ENCODE measurements at places on chromosomes 5 and 9.

DNA sequence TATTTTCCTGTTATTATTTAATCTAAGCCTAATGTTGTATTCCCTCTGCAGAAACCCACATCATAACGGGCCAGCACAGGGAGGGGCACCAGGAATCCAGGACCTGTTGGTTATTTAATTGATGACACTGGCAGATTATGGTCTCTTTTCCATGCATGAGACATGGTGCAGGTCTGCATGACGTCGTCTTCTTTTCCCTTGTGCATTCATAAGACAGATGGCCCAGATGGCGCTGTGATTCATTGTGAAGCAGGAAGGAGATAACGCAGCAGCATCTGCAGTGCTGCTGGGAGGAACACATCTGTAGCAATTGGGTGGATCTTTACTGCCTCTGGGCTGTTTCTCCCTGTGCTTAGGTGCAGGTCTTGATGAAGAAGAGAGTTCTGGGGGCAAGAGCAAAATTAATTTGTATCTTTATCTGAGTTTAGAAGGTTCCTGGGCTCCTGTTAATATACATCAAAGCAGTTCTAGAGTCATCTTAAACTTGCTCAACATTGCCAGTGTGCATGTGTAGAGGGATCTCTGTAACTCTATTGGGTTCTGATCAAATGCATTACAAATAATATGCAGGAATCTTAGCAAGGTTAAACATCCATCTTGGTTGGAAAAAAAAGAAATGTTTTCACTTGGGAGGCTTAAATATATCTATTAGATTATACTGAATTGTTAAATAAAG, 176.1 kb downstream of the PCSK1 start:
- no peak for DNase-seq

DNA sequence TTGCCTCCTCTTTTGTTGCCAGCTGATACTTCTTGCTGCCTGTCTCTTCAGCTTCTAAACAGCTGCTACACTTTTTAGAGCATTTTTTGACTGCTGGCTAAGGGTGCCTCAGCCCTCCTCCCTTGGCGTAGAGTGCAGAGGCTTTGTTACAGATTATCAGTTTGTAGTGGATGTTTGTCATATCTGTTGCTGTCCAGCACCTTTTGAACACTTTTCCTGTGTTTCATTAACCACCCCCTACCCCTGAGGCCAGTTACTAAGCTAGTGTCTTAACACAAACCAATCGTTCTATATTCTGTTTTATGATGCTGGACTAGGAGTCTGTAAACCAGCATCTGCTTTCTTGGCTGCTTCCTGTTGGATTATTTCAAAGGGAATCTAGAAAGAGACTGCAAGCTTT, 441.5 kb downstream of the DNAH5 start:
- no peak for DNase-seq

- DNase-seq, result peak; percentile 95
Measured at GRCh38 chr9:131727184-131727759, 12.6 kb downstream of the RAPGEF1 start.

DNA sequence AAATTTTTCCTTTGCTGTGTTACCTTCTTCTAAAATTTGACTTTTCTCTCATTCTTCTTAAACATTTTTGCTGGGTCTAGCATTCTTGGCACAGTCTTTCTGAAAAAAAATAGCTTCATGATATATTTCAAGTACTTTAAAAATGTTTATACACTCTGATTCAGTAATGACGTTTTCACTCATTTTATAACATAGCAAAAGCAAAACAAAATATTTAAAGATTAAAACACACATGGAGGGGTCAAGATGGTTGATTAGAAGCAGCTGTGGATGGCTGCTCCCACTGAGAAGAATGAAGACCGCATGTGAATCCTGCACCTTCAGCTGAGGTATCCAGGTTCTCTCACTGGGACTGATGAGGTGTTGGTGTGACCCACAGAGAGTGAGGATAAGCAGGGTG, 188.2 kb downstream of the SGCD start:
- DNase-seq, result no peak

- no peak for DNase-seq
Measured at GRCh38 chr5:102937894-102938293, 182.0 kb downstream of the GIN1 start.

DNA sequence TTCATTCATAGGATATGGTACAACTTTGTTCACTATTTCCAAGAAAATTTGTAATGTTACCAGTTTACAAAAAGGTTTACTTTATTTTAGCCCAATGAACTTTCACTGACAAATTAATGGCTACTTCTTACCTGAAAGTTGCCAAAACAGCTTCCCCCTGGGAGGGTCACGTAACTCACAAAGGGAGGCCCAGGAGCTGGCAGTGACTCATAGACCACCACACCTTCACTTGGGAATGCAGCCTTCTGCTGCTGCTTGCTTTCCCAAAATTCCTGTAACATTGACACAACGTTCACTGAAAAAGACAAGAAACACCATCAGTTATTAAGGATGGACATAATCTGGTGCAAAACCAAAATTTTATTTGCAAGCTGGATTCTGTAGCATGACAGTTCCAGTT, 18.1 kb downstream of the LIX1 start:
- no peak for DNase-seq
